ENCODE measurements at places on chromosomes 2 and 18.

DNA sequence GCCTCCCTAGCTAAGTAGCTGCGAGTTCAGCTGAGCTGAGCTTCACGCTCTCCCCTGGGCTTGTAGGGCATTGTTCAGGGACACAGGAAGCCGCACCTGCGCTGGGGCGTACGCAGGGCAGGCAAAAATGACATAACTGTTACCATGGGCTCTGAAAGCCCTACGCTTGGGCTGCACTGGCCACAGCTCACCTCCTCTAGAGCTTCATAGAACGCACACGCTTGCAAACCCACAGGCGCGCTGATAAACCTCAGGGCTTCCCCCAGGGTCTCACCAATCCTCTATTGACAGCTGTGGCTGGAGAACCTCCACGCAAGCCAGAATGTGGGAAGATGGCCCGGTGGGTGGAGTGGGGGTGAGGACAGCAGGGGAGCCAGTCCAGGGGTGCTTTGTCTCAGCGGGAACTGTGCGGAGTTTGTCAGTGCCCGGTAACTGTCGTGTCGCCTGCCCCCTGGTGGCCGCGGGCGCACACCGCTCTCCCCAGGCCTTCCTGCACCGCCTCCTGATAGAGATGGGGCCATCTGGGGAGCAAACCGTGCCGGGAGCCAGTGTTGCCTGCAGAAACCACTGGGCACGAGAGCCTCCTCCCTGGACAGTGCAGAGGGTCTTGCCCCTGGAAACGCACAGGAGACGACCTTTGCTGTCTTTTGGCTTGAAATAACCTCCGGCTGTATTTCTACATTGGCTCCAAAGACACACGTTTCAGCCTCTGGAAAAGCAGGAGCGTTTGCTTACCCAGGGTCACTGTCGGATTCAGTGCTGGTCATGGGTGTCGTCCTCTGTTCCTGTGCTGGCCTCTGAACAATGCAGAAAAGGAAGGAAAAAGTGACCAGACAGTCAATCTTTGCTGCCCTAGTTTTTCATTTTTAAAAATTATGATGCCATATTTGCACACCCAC lies 17.0 kb upstream of the CIDEA start:
- peak; percentile 51 for DNase-seq

DNA sequence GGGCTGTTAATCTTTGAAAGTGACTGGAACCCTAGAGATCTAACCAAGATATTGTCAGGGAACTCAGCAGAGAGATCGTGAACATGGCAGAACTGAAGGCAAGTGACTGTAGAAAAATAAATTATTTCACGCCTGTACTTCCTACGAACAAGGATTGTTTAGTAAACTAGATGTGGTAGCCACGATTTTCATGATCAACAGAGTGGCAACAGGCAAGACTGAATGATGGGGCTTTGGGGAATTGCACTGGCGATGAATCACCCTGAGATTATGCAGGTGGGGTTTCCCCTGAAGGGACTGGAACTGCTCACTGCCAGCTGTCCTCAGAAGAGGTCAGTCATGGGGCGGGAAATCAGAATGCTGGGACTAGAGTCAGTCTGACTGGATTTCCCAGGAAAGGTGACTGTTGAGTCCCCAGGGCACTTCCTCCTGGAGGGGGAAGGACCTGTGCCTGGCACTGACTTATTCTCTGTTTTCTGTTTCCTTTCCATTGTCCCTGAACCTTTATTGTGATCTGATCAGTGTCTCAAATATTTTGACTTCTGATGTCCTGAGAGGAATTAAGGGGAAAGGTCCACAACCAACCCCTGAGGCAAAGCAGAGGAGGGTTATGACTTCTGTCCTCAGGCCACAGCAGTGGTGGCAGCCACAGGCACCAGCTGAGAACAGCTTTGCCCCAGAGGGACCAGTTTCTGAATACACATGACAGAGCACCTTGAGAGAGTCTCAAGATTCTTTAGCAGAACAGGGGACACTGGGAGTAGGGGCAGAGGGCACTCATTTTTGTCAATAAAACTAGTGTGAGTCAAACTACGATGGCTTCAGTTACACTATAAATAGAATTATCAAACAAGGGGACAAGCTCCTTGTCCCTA lies 70.0 kb downstream of the NAB1 start:
- DNase-seq: peak; percentile 80

GRCh38 chr2:202104286-202104870 lies 31.3 kb downstream of the KIAA2012 start:
- peak; percentile 62 for DNase-seq

- DNase-seq: no peak
Observed at GRCh38 chr2:99956232-99957030, 186.0 kb downstream of the AFF3 start.

DNA sequence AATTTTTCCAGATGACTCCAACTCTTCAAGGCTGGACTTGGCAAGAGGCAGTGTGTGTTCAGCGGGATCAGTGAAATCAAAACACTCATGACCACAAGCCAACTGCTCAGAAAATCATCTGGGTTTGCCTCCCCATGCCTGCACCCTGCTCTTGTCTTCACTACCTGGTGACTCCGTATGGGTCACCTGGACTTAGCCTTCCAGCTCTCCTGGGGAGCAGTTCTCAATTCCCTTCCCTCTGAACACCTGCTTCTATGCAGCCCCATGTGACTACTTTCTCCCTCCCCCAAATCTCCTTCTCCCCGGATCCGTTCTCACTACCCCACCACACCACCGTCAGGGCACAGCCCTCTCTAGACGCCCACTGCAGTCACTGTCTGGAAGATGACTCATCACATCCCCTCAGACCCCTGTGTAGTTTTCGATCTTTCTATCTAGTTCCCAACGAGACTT lies 130.2 kb upstream of the ID2 start:
- no peak for DNase-seq

DNA sequence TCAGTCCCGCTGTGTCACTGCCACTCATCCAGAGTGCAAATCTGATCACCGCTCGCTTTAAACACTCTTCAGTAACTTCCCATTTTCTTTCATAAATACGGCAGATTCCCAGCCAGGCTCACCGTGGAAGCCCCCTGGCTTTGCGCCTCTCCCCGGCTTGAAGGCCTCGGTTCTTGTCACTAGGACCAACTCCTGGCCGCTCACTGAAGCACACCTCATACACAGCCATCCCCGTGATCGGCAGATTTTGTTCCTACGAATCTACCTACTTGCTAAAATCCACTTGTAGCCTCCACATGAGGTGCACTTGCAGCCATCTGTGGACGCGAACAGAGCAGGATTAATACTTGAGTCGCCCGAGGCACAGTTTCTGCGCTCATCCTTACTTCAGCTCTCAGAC lies 462.4 kb upstream of the MYT1L start:
- DNase-seq: no peak

DNA sequence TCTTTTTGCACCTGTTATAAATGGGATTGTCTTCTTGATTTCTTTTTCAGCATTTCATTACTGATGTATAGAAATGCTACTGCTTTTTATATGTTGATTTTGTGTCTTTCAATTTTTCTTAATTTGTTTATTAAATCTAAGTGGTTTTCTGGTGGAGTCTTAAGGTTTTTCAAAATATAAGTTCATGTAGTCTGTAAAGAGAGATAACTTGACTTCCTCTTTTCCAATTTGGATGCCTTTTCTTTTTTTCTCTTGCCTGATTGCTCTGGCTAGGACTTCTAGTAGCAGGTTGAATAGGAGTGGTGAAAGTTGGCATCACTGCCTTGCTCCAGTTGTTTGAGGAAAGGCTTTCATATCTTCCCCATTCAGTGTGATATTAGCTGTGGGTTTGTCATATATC lies 28.6 kb upstream of the GALNT5 start:
- DNase-seq: no peak

GRCh38 chr2:8440029-8440778 lies 241.7 kb upstream of the ID2 start:
- no peak for DNase-seq

DNA sequence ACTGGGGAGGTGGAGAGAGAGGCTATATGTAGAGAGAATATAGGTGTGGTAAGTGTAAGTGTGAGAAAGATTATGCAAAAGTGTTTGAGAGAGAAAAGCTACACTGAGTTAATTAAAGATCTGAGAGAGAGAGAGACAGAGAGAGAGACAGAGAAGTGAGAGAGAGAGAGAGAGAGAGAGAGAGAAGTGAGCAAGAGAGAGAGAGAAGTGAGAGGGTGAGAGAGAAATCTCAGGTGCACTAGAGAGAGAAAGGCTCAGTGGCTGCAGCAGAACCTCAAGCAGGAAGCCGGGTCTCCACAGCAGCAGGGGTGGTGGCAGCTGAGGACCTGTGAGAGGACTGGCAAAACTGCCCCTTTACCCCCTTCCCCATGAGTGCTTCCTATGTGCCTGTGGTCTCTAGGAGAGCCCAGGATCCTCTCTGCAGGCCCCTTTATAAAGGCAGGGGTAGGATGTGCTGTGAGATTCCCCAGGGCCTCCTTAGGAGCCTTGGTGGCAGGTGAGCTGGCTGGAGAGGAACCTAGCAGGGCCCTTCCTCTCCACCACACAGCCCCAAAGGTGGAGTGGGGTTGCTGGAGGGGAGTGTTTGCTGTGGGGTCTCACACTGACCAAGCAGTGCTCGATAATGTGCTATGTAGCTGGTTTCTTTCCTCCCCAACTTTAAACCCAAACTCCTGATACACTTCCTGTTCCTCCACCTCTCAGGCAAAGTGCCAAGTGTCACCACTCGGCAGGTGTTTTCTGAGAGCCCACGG lies 52.6 kb downstream of the SLC4A5 start:
- no peak for DNase-seq

DNA sequence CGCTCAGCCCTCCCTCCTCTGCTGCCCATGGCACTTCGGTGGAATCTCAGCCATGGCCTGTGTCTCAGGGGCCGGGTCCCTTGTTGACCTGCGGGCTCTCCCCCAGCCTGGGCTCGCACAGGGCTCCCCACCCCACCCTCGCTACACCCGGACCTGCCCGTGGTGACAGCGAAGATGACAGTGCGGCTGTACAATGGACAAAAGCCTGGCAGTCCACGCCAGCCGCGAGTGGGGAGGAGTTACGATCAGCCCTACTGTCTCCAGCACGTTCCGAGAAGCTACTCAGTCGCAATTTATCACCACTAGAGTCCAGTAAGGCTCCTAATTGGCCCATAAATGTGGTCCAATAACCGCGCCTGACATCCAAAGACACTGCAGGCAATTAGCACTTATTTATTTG lies 31.6 kb downstream of the GBX2 start:
- no peak for DNase-seq

DNA sequence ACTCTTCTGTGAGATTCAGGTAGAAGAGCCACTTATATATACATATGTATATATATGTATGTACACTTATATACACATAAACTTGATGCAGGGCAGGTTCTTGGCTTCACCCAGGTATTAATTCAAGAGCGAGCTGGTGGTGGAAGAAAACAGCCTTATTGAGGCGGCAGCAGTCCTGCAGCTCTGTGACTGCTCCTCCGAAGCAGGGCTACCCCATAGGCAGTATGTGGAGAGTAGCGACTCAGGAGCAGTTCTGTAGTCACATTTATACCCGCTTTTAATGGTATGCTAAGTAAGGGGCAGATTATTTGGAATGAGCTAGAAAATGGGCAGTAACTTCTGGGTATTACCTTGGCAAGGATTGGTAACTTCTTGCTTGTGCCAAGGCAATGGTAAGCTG lies 280.6 kb upstream of the TFPI start:
- DNase-seq: no peak

- no peak for DNase-seq
Observed at GRCh38 chr2:176978921-176979320, 233.7 kb upstream of the HNRNPA3 start.

- DNase-seq: peak; percentile 4
Observed at GRCh38 chr2:125455110-125455509, 1200.8 kb upstream of the GYPC start.

DNA sequence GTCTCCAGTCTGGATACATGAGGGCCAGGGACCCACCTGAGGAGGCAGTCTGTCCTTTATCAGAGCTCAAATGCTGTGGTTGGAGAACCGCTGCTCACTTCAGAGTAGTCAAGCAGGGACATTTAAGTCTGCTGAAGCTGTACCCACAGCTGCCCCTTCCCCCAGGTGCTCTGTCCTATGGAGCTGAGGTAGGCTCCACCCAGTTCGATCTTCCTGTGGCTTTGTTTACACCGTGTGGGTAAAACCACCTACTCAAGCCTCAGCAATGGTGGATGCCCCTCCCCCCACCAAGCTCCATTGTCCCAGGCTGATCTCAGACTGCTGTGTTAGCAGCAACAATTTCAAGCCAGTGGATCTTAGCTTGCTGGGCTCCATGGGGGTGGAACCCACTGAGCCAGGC lies 731.4 kb upstream of the HS6ST1 start:
- no peak for DNase-seq

DNA sequence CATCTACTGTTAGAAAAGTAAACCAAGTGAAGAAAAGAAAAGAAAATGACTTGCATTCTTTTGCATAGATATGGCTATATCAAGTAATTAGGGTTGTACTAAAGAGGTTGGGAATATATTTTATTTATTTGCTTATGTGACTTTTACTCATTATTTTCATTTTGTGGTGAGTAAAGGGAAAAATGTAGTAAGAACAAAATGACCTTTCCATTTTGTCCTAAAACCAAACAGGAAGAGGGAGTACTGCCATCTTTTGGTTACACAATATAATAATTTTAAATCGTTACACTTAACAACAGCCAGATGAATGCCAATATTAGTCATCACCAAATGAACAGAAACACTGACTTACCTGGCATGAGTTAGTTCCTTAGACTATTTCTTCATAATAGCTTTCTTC lies 47.3 kb upstream of the NDUFV2 start:
- peak; percentile 83 for DNase-seq

All from fibroblast of skin of right biceps (primary cell).